ENCODE measurements at places on chromosomes 7 and 10. TPM values are rescaled to one million over a fixed set of nuclear protein-coding genes. Genes with fewer than 3 reads are reported as not detected.

GRCh38 chr10:117987244-117987909 lies 59.4 kb downstream of the RAB11FIP2 start:
- DNase-seq, result no peak

DNA sequence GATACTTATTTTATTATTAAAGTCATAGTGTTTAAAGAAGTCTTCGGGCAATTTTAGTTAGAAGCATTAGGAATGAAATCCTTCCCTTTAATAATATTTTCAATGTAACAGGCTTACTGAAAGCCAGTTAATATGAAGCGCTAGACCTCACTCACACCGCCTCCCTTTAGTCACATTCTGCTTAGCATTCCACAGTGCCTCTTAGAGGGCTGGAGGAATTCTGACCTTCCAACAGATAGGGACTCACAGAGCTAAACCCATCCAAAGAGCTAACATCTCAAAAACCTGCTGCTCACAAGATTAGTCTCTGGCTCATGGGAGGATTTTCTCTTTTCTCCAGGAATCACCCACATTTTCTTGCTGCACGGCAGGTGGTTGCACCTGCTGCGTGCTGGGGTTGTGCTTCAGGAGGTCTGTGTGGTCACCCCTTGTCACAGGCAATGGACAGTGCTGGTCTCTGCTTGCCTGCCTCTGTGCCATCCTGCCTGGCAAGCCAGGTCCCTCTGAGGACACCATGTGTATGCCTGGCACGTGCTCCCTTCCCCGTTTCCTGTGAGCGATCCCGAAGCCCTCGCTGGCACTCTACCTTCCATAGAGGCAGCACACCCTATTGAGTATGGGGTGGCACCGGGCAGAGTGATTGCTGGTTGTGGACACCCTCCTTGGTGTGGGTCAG lies 91.8 kb downstream of the KLF6 start:
- DNase-seq, result no peak

GRCh38 chr10:131363416-131363815 lies 51.9 kb upstream of the TCERG1L start:
- DNase-seq, result no peak

DNA sequence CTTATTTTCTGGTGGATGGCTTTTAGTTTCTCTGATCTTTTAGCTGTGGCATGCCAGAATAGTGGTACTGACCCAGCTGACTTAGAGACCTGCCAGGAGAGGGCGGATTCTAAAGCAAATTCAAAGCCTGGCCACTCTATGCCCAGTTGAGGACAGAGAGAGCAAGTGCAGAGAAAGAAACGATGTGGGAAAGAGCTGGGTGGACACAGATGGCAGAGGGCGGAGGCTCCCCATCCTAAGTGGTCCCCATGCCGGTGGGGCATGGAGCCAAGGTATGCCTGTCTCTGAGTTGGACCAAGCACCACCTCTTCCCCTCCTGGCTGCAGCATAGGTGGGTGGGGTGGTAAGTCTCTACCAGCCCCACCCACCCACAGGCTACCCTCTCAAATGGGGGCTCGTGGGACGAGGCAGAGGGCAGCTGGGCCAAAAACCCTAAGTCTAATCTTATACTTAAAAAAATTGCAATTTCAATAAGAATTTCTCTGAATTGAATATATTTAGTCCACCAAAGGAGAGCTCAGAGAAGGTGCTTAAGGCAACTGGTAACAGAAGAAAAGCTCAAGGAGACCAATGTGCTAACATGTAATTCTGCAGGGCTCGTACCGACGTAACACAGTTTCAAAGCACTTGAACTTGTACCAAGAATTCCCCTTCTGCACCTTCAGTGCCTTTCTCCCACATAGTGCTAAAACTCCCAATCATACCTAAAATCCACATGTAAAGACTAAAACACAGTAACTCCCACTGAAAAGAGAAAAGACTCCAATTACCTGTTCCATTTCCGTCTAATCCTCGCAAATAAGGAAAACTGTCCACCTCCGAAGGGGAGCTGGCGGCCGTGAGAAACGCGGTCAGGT lies 85.7 kb upstream of the NMT2 start:
- DNase-seq, result no peak

GRCh38 chr10:84241185-84241790 lies at the start of gene LRIT1:
Gene LRIT1 (minus strand): TSS chr10:84241546. CDS start chr10:84241439, 107 bp downstream.
- DNase-seq, result no peak

- no peak for DNase-seq
Measured at GRCh38 chr7:26061678-26062603, 90.1 kb upstream of the NFE2L3 start.

GRCh38 chr7:94223375-94224084 lies 171.2 kb upstream of the COL1A2 start:
- DNase-seq, result no peak

DNA sequence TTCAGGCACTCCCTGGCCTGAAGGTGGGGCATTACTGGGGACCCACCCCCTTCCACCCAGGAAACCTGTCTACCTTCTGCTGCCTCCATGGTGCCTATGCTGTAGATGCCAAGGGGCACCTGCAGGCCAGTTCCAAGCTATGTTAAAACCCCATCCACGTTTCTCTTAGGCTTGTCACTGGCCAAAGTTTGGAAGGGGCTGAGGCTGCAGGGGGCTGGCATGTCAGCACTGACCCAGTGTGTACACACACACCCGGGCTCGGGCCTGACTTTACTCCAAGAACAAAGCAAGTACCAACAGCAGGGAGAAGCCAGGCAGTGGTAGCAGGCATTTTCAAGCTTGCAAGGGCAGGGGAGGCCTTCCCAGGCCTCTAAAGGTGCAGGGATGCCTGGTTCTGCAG lies 53.8 kb upstream of the PCDH15 start:
- DNase-seq, result no peak

DNA sequence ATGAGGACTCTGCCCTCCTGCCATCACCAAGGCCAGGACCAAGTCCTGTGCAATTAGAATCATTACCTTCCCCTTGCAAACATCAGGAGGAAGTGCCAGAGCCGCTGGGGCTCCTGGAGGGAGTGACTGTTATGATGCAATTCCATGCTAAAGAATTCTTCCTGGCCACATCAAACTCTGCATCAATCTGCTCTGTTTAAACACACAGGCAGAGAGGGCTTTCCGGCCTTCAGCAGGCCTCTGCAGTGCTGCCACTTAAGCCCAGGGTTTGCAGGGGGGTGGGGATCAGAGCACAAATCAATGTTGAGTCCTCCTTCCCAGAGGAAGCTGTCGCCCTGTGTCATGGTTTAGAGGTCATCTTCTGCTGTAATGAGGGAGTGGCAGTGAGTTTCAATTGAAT lies 58.1 kb downstream of the CTBP2 start:
- no peak for DNase-seq

DNA sequence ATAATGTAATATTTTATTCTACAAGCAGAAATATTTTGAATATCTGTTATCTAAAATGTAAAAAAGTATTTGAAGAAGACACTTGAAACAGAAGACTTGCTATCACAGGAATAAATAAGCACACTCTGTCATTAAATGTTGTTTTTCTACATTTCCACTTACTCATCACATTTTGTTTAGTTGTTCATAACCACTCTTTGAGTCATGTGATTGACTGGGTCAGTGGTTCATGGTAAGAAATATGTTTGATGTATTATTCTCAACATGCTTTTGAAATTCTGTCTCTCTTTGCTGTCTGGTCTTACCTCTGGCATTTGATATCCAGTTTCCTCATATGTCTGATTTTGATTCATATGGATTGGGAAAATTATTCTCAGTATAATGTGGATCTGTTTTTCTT lies 171.8 kb downstream of the SUGCT start:
- no peak for DNase-seq

GRCh38 chr10:17460756-17461155 lies 6.4 kb upstream of the ST8SIA6 start:
- no peak for DNase-seq

DNA sequence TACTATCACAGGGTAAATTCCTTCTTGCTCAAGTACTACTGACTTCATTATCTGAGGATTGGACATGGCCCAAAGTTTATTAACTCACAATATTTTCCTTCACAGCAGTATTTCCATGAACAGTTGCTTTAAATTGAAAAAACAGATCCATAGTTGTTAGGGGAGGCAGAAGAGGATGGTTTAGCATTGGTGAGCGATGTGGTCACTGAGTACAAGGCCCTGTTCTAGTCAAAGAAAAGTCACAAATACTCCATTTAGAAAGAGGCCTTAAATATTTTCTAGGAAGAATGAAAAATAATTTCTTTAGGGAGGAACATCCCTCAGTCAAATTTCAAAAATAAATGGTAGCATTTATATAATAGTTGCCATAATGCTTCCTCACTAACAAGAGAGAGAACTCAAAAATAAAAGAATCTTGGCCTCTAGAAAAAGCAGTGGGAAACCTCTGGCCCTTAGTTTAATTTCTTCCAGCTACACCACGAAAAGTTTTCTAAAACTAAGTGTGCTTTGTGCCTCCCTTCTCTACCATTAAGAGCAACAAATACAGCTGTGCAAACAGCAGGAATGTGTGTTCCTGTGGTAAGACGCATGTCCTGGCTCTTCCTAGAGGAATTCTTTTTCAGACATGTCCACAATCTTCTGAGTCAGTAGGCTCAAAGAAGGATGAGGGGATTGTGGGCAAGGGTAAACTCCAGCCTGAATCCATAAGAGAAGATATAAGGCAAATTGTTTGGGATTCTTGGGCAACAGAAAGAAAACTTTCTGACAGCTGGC lies 105.7 kb downstream of the HOXA1 start:
- DNase-seq, result no peak

SEC61A2 gene
- 9.1 TPM for total RNA-seq

HTR7 gene
- 0.74 TPM for total RNA-seq

RELN gene
- 7.4 TPM for total RNA-seq

USP54 gene
- 27.7 TPM for total RNA-seq

ATG9B gene
- total RNA-seq, result 34.1 TPM

COBL gene
- total RNA-seq, result 9.3 TPM
